ENCODE measurements at places on chromosomes 11 and 22.

DNA sequence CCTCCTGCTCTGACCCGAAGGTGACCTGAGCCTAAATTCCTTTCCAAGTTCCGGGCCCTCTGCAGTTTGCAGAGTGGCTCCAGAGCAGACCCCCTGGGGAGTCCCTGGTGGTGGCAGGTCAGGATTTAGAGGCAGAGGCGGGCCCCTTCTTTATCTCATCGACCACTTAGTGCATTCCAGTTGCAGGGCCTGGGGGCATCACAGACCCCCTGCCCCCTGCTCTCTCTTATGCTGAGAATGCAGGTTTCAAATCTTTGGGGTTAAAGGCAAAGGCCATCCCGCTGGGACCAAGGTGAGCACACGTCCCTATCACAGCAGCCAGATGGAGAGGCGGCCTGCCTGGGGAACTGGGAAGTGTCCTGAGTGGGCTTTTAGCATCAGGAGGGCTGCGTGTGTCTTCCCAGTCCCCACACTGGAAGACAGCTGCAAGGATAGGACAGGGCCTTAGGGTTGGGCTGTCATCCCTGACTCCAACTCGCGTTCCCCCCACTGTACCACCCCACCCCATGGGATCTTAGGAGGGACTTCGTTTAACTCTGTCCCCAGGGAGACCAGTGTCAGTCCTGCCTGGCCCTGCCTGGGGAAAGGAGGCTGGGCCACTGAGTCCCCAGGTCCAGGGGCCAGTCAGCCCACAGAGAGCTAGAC is 11.3 kb downstream of the DERL3 start:
- no peak for DNase-seq

- no peak for DNase-seq
These were observed 1599.2 kb upstream of the TENM4 start for GRCh38 chr11:81039916-81040524.

DNA sequence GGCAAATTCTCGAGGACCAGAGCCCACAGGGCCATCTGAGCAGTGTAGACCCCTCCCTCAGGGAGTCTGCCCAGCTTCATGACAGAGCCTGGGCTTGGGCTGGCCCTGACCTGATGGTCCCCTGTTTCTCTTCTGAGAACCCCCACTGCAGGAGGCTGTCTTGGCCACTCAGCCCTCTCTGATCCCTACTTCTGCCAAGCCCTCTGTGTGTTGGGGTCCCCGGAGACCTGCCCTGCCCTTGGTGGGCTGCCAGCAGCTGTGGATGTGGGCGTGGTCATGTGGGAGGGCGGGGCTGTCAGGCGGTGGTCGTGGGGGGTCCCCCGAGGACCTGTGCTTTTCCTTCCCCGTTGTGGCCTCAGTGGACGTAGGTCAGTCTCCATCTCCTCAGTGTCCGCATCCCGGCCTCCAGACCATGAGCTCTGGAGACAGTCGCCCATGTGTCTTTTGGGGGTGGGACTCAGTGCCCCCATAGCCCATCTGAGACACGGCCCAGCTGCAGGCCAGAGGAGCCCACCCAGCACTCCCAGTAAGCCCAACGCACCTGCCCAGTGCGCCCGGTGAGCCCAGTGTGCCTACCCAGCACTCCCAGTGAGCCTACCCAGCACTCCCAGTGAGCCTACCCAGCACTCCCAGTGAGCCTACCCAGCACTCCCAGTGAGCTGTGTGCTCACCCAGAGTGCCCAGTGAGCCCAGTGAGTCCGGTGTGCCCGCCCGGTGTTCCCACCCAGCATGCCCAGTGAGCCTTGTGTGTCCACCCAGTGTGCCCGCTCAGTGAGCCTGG is 409.2 kb downstream of the TBC1D22A start:
- no peak for DNase-seq

- DNase-seq = no peak
These were observed 849 bp downstream of the KRTAP5-11 start for GRCh38 chr11:71581826-71582225.

DNA sequence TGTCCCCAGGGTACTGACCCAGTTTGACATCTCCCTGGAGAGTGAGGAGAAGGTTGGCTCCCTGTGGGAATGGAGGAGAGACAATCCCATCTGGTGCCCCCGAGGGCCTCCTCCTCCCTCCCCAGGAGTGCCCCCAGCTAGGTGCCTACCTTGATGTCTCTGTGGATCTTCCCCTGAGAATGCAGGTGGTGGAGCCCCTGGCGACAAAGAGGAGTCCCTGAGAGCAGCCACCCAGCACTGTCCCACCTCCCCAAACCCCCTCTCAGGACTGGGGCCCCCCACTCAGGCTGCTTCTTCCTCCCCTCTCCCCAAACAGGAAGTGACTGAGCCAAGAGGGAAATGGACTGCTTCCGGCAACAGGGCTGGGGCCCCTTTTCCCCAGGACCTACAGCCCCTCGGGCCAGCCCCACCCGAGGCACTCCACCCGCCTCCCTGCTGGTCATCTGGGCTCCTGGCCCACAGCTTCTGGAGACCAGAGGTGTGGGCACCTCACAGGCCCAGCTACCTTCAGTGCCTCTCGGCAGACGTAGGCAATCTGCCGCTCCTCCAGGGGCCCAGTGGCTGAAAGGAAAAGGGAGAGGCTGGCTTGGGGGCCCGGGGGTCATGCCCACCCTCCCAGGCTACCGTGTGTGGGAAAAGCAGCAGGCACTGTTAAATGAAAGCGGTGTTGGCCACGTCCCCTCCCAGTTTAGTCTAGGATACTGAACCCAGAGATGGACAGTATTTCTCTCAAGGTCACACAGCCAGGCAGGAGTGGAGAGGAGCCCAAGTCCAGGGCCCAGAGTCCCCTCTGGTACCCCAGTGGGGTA is 1.2 kb downstream of the MAP4K2 start:
- no peak for DNase-seq

GRCh38 chr11:17778956-17779860 is 44.6 kb downstream of the KCNC1 start:
- DNase-seq = no peak

- no peak for DNase-seq
These were observed 4.8 kb downstream of the SLC17A6 start for GRCh38 chr11:22343032-22343324.

DNA sequence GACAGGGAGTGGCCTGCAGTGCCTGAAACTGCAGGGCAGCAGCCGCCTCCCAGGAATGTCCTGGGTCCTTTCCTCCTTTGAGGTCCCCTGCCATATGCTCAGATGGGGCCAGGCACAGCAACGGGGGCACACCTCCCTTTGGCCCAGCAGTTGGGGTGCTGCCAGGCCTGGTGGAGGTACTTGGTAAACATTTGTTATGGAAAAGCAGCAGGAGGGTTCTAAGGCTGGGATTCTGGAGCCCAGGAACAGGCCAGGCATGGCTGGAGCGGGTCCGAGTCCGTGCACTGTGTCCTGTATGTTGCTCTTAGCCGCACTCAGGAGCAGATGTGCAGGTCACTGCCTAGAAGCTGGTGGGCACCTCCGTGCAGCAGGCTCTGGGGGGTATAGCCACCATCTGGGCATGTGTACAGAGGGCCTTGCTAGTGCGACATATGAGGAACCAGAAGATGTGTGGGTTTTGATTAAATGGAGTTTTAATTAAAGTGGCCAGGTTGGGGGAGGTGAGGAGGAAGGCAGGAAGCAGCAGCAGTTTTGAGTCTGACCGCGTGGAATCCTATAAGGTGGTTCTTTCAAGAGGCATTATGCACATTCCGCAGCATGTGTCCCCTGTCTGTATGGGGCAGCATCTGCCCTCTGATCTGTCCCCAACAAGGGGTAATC is 1.5 kb downstream of the ADORA2A start:
- no peak for DNase-seq

- DNase-seq = no peak
These were observed 9.8 kb downstream of the DERL3 start for GRCh38 chr22:23828800-23829680.

GRCh38 chr22:44727148-44727547 is 25.1 kb downstream of the PRR5 start:
- no peak for DNase-seq

DNA sequence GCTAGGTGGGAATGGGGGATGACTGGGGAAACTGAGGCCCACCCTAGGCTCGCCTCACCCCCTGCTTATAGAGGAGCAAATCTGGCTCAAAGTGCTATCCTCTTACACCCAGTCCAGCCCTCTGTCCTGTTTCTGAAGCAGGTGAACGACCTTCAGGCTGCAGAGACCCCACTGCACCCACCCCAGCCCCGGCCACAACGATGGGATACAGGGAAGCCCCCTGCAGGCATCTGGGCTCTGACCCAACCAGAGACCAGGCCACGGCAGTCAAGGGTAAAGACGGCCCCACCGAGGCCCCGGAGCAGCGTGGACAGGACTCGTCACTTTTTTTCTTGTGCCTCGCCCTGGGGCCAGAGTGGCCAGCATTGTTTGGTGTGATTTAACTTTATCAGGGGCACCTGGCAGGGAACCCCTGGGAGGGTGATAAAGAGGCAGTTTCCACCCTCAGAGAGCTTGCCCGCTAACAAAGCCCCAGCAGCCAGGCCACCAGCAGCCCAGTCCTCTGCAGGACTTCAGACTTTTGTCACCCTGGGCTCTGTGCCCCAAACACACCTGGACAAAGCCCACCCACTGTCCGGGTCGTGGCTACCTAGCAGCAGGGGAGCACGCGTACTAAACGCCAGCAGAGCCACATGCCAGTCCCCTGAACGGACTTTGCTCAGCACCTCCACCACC is 612.6 kb downstream of the TBC1D22A start:
- DNase-seq = no peak

DNA sequence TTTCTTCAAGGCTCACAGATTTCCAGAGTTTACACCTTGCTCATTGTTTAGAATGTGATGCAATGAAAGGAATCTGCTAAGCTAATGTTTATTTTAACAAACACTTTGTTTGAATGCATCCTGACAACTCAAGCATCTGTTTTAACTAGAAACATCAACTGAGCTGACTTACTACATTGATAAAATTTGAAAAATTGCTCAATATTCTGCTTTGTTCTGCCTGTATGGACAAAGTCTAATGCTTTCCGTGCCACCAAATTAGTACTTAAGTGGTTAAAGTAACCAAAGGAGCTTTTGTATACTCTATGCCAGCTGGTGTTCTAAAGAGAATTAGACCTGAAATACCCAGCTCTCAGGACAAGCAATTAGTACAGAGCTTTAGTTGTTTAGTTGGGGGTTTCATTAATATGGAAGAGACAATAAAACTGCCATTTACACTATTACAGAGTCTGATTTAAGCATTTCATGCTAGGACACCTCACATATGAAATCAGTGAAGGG is 105.2 kb downstream of the MAML2 start:
- no peak for DNase-seq

- no peak for DNase-seq
These were observed 140.0 kb downstream of the AASDHPPT start for GRCh38 chr11:106217456-106217855.

DNA sequence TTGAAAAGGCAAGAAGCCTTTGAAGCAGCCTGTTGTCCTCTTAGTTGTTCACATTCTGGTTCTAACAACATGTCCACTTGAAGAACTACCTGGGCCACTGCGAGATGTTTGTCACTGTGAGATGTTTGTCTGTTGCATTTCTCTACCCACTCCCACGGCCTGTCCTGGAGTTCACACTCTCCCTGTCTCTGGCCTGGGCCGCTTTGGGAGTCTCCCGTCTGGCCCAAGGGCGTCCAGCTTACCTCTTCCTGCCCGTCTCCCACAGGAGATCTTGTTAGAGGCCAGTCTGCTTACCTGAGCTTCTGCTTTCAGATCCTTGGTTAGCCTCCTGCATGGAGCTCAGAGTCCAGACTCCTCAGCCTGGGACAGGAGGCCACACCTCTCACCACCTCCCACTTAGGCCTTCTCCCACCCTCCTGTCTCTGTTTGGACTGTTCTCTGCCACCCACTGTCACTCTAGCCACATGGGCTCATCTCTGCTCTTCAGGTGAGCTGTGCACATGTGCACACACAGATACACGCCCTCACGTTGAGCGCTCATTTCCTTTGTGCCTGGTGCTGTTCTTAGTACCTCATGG is 66.0 kb downstream of the TBC1D22A start:
- DNase-seq = no peak

GRCh38 chr11:130874396-130874795 is 41.9 kb downstream of the SNX19 start:
- DNase-seq = no peak

DNA sequence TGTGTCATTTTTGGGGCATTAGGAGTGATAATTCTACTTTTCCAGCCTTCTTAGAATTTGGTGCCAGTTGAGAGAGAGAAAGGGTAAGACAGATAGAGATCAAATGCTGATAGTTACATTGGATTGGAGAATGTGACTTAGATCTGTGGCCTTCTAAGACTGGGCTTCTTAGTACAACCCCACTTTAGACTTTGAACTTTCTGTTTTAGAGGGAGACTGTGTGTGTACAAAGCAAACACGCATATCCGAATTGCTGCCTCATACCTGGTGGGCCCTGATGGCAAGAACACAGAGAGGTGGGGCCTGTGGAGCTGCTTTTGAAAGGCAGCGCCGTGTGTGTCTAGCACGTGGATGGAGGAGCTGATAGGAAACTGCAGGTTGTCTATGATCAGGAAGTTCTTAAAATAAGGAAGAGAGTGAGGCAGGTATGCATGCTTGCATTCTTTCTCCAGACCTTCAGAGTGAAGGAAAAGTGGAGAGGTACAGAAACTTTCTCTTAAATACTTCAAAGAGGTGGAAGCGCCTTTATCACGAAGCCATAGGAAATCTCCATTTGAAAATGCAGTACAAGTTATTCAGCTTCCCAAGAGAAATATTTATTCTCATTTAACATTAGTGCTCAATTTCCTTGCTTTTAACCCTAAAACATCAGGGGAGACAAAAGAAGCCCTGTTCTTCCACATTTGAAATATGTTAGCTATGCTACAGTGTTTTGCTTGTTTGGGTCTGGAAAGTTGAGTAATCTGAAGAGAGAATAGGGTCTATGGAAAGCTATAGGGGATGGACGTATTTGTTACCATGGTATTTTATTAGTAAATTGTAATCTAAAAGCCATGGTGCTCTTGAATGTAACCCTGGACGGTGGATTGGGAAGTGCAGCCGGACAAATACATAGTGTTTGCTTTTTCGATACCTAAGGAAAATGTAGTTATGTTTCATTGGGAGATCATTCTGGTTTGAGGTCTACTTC is 13.7 kb downstream of the PDHX start:
- DNase-seq = no peak

GRCh38 chr22:26514419-26515161 is 2.3 kb upstream of the TFIP11 start:
- DNase-seq = no peak

GRCh38 chr22:24037851-24038765 is 27.0 kb downstream of the CABIN1 start:
- no peak for DNase-seq

- no peak for DNase-seq
These were observed 10.5 kb downstream of the ELFN2 start for GRCh38 chr22:37416827-37417226.

- DNase-seq = no peak
These were observed 33.1 kb downstream of the C11orf58 start for GRCh38 chr11:16771350-16772140.

DNA sequence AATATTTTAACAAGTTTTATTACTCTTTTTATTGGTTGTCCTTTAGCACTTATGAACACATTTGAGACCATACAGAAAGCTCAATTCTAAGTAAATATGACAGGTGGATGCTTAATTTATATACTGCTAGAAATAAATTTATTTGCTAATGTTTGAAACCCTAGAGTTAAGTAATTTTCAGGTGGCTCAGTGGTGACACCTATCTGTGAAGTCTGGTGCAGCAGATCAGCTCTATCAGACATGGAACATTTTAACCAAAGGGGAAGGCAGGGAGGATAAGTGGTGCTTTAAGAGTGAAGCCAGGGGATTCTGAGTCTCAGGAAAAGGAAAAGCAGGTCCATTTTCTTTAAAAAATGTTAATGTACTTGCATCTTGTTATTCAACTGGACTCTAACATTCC is 175.8 kb downstream of the DSCAML1 start:
- DNase-seq = no peak

Measured in activated CD4-positive, alpha-beta T cell treated with anti-CD3 and anti-CD28 coated beads for 24 hours (primary cell).